ENCODE measurements at places on chromosomes 13 and 19. TPM values are rescaled to one million over a fixed set of nuclear protein-coding genes. Genes with fewer than 3 reads are reported as not detected.

- DNase-seq = no peak
Observed at GRCh38 chr19:6220385-6221191, 59.2 kb downstream of the MLLT1 start.

ZNF667 gene
- total RNA-seq = 4.1 TPM

GRCh38 chr13:31090961-31091624 is 70.6 kb downstream of the HSPH1 start:
- DNase-seq = peak; percentile 21

DNA sequence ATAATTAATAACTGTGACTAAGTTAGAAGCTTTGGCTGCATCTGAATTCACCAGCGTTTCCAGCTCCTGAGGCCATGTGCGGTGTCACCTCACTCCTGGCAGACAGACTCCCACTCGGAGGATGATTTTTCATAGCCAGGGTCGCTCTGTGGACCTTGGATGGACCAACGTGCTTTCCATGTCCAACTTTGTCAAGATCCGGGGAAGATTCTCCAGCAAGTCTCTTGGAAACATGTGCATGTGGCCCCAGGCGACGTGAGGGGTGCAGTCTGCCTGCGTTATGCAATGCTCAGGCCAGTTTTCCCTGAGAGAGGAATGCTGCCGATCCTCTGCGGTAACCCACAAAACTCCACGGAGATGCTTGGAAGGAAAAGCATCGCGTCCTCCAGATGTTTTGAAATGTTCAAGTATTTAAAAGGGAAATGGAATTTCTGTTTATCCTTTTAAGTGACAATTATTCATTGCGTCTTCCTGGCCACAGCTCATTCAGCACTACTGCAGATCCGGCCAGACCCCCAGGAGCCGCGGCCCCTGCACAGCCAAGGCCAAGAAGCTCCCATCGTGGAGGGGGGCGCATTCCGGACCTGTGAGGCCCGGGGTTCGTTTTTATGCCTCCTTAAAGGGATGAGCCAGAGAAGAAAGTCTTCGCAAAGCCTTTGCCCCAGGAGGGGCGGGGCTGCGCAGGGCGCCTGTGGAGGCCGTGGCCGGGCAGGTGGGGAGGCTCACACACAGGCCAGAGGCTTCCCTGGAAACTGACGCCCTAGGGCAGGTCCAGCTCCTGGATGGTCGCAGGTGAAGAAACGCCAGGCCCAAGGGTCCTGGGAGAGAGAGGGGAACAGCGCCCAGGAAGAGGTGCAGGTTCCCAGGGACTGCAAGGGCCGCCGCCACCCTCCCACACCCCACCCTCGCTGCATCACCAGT is 46.0 kb downstream of the C13orf46 start:
- DNase-seq = no peak

GRCh38 chr13:27362064-27362751 is 62.2 kb upstream of the GTF3A start:
- DNase-seq = peak; percentile 89

PCSK4 gene
- total RNA-seq = 3.9 TPM

- DNase-seq = peak; percentile 38
Observed at GRCh38 chr19:41427647-41428480, 690 bp upstream of the B3GNT8 start.

DNA sequence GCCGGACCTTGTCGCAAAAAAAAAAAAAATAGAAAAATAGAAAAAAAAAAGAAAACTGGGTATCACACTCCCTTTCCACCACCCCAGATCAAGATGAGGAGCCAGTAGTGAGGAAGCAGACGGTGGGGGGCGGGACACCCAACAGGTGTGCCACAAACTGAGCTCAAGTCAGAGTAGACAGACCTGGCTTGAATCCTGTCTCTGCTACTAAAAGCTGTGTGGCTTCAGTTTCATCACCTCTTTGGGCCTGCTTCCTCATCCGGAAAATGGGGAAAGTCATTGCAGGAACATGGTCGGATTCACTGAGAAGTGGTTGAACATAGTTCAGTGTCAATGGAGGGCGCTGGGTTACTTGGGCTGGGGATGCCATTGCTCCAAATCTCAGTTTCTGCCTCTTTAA is 2.9 kb downstream of the HIF3A start:
- DNase-seq = no peak

- no peak for DNase-seq
Observed at GRCh38 chr19:1591421-1592023, 1.1 kb downstream of the MBD3 start.

- peak; percentile 41 for DNase-seq
Observed at GRCh38 chr19:461721-462551, 1.1 kb upstream of the SHC2 start.

GRCh38 chr13:39776439-39776838 is 121.0 kb downstream of the COG6 start:
- DNase-seq = no peak

DNA sequence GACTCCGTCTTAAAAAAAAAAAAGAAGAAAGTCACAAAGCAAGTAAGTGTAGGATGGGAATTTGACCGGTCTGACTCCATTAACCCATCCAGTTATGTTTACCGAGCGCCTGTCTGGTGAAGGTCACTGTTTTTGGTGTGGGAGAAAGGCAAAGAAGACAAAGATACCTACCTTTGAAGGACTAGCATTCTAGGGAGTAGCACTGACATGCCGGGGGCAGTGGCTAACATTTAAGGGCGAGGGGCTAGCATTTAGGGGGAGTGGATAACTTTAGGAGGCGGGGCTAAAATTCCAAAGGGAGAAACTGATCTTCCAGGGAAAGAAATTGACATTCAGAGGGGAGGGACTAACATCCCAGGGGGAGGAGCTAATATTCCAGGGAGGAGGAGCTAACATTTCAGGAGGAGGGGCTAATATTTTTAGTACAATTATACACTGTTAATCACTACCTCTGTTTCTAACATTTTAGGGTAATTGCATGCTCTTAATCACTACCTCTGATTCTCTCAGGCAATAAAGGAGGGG is 8.7 kb downstream of the GPR32 start:
- no peak for DNase-seq

DNA sequence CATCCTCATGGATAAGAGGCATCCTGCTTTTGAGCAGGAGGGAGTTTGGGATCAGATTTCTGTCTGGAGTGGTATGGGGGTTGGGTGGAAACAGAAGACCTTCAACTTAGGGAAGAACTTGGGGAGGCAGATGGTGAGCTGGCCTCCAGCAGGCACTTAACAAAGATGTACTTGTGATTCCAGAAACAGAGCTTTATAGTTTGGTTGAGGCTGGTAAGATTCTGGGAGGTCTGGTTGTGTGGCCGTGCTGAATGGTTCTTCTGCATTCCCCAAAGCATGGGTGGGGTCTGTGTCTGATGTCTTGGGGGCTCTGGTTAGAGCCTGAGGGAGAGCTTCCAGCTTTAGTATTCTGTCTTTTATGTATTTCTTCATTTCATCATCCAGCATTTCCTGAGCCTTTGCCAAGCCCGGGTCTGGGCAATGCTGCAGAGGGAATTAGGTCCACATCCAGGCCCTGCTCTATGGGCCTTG is 4.8 kb downstream of the MEGF8 start:
- no peak for DNase-seq

DNA sequence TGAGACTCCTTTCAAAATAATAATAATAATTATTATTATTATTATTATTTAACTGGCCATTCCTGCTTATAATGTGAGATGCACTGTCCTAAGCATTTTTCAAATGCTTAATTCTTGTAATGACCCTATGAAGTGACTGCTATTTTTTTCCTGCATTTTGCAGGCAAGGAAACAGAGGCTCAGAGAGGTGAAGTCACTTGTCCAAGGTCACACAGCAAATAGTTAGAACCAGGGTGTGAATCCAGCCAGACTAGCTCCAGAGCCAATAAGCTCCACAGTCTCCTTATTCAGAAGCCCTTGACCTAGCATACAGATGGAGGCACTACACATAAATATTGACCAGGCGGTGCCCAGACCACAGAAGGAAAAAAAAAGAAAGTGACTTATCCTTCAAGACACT is 77.5 kb upstream of the CACNA1A start:
- no peak for DNase-seq

GRCh38 chr13:52638666-52639328 is 3.4 kb upstream of the HNRNPA1L2 start:
- DNase-seq = no peak

- no peak for DNase-seq
Observed at GRCh38 chr19:10137751-10138682, 18.3 kb upstream of the EIF3G start.

DNA sequence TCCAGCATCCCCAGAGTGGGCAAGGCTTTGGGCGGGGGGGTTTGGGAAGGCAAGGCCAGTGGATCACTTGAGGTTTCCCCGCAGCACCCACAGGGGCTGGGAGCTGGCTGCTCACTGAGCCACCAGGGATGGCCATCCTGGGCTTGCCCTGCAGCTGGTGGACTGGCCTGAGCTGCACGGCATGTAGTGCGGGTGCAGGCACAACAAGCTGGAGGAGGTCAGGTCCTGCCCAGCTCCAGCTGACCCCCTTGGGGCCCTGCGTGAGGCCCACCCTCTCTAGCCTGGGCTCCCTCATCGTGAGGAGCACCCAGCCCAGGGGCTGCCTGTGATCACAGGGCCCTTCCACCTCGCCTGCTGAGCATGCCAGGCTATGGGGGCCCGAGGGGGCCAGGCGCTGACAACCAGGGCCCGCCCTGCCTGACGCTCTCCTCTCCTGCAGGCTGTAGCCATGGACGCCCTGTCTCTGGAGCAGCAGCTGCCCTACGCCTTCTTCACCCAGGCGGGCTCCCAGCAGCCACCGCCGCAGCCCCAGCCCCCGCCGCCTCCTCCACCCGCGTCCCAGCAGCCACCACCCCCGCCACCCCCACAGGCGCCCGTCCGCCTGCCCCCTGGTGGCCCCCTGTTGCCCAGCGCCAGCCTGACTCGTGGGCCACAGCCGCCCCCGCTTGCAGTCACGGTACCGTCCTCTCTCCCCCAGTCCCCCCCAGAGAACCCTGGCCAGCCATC is 22.9 kb downstream of the COMP start:
- DNase-seq = no peak

GRCh38 chr13:111625526-111626315 is 305.3 kb downstream of the TEX29 start:
- DNase-seq = no peak

GRCh38 chr13:43730642-43731041 is 56.1 kb downstream of the ENOX1 start:
- no peak for DNase-seq

- no peak for DNase-seq
Observed at GRCh38 chr13:32438871-32439270, 10.9 kb upstream of the N4BP2L1 start.

DNA sequence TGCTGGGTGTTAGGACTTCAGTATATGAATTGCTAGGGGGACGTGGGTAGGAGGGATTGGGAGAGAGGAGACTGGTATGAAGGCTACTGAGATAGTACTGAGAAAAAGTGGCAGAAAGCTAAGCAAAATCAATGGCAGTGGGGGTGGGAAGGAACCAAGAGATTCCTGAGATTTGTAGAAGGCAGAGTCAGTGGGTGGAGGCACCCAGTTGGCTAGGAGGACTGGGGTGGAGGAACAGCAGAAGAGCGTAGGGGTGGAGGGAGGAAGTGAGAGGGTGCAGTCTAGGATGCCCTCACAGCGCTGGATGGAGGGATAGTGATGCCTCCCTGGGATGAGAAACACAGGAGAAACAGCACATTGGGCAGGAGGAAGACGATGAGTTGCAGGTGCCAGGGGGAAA is 5.6 kb upstream of the MEDAG start:
- no peak for DNase-seq

GRCh38 chr13:76481738-76482137 is 404.5 kb downstream of the KCTD12 start:
- no peak for DNase-seq

DNA sequence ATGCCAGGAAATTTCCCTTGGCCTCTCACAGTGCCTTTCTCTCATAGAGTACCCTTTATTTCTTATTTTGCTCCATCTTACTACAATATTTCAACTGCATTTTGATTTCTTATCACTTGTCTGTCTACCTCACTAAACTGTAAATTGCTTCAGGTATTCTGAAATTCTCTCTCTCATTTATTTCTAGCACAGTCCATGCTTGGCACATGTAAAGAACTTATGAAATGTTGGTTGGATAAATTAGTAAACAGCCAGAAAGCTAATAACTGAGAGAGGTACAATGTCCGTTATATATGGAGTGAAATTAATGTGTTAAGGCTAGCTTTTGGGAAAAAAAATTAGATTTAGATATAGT is 138.3 kb upstream of the RFC3 start:
- no peak for DNase-seq

DNA sequence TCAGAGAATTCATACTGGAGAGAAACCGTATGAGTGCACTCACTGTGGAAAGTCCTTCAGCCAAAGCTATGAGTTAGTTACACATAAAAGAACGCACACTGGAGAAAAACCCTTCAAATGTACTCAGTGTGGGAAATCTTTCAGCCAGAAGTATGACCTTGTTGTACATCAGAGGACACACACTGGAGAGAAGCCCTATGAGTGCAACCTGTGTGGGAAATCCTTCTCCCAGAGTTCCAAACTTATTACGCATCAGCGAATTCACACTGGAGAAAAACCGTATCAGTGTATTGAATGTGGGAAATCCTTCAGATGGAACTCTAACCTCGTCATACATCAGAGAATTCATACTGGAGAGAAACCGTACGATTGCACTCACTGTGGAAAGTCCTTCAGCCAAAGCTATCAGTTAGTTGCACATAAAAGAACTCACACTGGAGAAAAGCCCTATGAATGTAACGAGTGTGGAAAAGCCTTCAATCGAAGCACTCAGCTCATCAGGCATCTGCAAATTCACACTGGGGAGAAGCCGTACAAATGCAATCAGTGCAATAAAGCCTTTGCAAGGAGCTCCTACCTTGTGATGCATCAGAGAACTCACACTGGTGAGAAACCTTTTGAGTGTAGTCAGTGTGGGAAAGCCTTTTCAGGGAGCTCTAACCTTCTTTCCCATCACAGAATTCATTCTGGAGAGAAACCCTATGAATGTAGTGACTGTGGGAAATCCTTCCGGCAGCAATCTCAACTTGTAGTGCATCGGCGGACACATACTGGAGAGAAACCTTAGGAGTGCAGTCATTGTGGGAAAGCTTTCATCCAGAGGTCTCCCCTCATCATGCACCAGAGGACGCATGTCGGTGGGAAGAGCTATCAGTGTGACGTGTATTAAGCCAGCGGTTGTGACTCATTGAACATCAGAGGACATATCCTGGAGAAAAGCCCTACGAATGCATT is 16.5 kb upstream of the ZNF8 start:
- no peak for DNase-seq

DNA sequence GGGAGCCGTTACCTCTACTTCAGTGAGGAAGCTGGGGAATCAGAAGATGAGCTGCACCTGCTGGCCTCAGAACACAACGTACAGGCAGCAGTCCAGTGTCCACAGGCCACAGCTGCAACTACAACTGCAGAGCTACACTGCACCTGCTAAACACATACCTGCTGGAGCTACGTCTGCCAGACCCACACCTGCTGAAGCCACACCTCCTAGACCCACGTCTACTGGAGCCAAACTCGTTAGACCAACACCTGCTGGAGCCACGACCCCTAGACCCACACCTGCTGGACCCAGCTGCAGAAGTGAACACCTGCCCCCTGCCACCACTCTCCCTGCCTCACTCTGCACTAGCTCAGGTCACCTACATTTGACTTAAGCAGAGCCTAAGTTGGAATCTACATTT is 169.9 kb downstream of the USP12 start:
- DNase-seq = no peak

NLRP5 gene
- total RNA-seq = not detected

- no peak for DNase-seq
Observed at GRCh38 chr13:91630946-91631345, 232.5 kb downstream of the GPC5 start.

CALR3 gene
- not detected for total RNA-seq

- no peak for DNase-seq
Observed at GRCh38 chr13:55577082-55577846, 1563.5 kb upstream of the PRR20A start.

- peak; percentile 56 for DNase-seq
Observed at GRCh38 chr13:23159205-23159759, 21.5 kb upstream of the SGCG start.
